ENCODE measurements at places on chromosomes 13 and 19.

DNA sequence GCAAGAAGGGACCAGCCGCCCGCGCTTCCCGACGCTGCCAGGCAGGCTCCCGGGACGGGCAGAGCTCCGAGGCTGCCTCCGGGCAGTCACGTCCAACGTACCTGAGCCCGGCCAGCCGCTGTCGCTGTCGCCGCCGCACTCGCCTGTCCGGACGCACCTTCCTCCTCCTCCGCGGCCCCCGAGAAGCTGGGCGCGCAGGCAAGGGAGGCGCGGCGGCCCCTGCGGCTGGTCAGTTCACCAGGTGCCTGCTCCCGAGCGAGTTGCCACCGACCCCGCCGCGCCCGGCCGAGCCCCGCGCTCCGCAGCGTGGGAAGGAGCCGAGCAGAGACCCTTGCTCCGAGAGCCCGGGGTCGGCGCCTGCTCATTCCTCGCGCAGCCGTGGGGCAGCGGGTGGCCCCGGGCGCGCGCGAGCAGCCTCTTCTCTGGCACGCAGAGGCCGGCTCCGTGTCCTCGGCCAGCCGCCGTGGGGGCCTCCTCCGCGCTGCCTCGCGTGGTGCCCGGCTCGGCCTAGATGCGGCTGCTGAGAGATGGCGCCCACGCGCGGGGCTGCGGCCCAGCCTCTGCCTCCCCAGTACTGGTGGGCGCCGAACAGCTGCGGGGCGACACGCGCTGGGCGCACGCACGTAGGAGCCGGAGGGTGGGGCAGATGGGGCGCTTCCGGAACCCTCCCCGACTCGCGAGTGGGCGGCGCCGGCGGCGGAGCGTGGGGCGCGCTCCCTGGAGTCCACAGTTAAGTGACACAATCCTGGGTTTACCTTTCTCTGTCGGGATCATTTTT lies 419.4 kb downstream of the UQCRFS1 start:
- no peak for DNase-seq

DNA sequence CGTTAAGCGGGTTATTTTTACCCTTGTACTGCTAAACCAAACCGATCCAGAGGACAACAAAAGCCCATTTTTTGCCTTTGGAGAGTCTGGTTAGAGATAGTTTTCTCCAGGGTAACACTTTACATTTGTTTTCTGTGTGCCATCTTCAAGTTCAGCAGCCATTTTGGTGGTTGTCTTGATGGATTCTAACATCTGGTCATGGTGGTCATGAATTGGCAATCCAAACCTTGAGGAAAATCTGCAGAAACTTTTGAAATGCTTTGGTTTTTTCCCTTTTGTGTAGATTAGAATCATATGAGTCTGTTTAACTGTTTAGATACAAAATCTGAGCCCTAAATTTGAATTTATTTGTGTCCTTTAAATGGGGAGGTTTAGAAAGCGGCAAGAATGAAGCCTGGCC lies 16.6 kb downstream of the HNRNPM start:
- no peak for DNase-seq

DNA sequence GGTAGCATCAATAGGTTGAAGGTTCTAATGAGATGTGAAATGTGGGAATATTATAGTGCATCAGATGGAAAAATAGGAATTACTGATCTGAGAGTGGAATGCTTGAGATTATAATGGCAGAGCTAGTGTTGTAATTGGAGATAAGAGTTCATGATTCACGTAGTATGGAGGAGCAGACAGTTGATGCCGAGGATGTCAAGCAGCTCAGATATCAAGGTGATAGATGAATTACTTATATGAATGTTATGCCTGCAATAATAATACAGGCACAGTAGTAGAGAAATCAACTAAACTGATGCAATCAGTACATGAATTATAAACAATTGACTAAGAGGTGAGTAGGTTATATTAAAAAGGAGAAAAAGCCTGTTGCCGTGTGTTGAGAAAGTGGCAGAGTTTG lies 793.2 kb upstream of the GPC6 start:
- DNase-seq: no peak

- DNase-seq: no peak
Observed at GRCh38 chr13:50552424-50552966, 291.0 kb downstream of the DLEU7 start.

DNA sequence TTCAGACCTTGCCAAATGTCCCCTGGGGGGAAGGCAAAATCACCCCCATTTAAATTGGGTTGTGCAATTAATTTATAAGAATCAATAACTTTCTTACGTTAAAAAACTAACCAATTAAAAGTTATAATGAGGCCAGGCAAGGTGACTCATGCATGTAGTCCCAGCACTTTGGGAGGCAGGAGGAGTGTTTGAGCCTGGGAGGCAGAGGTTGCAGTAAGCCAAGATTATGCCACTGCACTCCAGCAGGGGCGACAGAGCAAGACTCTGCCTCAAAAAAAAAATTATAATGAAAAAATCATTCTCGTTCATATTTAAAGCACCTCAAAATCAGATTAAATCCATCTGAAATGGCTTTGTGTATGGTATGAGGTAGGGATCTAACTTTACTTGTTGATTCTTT lies 18.4 kb upstream of the SIGLEC14 start:
- no peak for DNase-seq

GRCh38 chr19:16462757-16463250 lies 9.0 kb downstream of the EPS15L1 start:
- DNase-seq: no peak

- DNase-seq: no peak
Observed at GRCh38 chr19:5073153-5073844, 104.4 kb downstream of the KDM4B start.

DNA sequence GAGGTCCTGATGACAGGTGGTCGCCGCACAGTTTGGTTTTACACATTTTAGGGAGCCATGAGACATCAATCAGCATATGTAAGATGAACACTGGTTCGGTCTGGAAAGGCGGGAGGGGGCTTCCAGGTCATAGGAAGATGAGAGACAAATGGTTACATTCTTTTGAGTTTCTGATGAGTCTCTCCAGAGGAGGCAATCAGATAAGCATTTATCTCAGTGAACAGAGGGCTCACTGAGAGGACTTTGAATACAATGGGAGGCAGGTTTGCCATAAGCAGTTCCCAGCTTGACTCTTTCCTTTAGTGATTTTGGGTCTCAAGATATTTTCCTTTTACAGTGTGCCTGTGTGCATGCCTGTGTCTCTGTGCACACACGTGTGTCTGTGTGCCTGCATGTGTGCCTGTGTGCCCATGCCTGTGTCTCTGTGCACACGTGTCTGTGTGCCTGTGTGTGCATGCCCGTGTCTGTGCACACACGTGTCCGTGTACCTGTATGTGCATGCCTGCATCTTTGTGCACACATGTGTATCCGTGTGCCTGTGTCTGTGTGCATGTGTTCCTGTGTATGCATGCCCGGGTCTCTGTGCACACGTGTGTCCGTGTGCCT lies 35.5 kb upstream of the TMEM255B start:
- DNase-seq: no peak

DNA sequence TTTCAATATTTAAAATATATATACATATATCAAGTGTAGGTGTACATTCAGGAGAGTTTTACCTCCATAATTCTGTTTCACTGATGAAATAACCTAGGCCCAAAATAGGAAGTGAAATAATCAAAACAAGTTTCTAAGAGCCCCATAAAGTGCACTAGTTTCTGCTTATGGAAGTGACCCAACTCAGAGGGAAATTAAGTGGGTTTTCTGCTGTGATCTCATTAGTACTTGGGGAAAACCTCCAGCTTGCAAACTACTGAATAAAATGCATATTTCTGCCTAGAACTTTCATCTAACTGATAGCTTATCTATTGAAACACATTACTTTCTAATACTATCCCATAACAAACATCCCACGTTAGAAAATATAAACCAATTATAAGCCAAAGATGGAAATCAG lies 45.4 kb upstream of the MIR17HG start:
- DNase-seq: no peak

- DNase-seq: no peak
Observed at GRCh38 chr19:45528149-45528743, 21.0 kb downstream of the VASP start.

- no peak for DNase-seq
Observed at GRCh38 chr19:7326105-7326877, 22.4 kb upstream of the ARHGEF18 start.

GRCh38 chr13:24287748-24288287 lies 21.6 kb upstream of the C1QTNF9 start:
- no peak for DNase-seq

GRCh38 chr13:107095876-107096275 lies 527.9 kb upstream of the ARGLU1 start:
- DNase-seq: no peak

- no peak for DNase-seq
Observed at GRCh38 chr19:32363632-32364031, 18.2 kb downstream of the ZNF507 start.

GRCh38 chr19:57348136-57348535 lies 2.9 kb upstream of the ZNF304 start:
- DNase-seq: peak; percentile 21

DNA sequence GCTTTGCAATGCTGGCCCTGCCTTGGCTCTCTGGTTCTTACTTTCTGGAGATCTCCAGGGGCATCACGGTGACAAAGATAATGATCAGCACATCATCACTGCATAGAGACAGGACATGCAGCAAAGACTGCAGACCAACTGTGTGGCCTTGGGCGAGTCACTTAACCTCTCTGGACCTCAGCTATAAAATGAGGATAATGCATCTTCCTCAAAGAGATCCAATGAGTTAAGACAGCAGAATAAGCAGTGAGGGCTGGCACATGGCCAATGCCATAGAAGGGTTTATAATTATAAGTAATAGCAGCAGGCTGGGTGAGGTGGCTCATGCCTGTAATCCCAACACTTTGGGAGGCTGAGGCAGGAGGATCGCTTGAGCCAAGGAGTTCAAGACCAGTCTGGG lies 2.4 kb downstream of the MAG start:
- DNase-seq: no peak

DNA sequence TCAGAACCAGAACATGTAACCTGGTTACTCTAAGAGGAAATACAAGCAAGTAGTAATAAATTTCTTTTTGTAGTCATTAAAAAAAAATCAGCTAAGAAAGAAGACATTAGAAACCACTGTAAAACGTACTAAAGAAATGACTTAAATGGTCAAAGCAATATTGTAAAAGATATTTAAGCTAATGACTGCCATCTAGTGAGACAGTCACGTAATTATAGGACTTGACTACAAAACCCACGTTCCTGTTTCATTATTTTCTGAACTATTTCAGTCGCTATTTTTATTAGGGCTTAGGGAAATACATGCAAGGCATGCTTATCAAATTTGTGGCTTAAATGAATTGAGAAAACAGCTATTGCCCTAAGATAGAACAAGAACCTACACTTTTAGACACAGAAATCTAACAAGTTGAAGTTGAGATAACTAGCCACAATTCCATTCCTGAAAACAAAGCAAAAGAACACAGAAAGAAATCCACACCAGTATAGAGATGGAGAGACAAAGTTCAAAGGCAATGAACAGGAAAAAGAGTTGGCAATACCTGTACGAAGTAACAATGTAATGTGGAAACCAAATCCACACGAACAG lies 17.9 kb downstream of the ALG5 start:
- no peak for DNase-seq

DNA sequence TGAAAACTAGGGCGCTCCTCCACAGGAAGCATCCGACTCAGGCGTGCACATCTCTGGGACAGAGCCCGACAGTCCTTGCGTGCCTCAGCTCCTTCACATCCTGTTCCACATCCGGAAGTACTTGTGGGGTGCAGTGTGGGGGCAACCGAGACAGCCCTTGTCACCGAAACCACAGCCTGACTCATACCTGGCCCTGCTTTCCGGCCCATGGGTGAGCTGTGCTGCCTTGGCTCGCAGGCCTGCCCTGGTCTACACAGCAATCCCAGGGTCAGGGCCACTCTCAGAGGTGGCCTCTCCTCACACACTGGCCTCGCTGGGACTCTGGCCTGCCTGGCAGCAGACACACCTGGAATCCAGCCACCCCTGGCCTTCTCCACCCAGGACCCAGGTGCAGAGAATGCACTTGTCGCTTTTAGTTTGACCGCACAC lies 100.4 kb downstream of the STK24 start:
- DNase-seq: peak; percentile 62

DNA sequence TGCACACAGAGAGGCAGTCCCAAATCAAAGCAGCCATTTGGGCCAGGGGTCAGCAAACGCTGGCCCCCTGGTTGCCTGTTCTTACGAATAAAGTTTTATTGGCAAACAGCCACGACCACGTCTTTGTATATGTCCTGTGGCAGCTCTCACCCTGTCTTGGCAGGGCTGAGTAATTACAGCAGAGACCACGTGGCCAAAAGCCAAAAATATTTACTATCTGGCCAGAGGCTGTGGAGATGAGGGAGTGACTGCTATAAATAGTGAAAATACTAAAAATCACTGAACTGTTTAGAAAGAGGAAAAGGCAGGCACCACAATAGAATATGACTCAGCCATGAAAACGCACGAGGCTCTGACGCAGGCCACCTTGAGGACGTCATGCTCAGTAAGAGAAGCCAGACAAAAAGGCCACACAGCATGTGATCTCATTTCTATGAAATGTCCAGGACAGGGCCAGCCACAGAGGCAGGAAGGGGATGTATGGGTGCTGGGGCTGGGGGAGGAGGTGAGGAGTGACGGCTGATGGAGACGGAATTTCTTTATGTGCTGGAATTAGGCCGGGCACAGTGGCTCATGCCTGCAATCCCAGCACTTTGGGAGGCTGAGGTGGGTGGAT lies 29.4 kb downstream of the SMIM24 start:
- peak; percentile 98 for DNase-seq

DNA sequence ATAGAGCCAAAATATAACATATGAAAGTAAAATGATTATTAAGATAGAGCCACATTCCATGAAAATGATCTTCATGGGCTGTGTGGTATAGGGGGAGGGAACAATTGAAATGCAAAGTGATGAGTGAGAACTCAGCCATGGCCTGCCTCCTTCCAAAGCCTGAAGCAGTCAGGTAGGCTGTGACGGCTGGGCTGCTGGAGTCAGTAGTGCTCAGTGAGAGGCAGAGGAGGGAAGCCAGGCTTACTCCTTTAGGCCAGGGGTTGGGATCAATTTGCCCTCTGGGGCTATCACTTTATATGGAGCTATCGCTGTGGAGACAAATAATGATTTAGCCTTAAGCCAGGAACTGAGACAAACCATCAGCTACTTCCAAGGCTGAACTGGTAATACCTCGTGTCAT lies 654.9 kb downstream of the FGF9 start:
- DNase-seq: no peak

DNA sequence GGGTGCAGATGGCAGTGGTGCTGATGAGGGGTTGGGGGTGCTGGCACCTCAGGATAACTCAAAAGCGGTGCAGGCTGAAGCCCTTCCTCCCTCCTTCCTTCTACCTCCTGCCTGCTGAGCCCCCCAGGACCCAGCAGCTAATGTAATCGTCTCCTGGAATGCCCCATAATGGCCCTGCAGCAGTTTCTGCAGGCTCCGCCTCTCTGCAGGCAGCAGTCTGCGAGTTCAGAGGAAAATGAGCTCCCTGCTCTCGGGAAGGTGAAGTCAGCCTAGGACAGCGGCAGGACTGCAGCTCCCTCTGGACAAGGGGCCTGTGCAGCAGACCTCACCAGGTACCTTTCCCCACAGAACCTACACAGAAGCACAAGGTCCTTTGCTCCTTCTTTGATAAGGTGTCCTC lies 130.9 kb downstream of the ZDHHC20 start:
- DNase-seq: no peak

- no peak for DNase-seq
Observed at GRCh38 chr13:20451397-20451796, 74.3 kb downstream of the CRYL1 start.
